ENCODE measurements at places on chromosomes 1 and 21.

- DNase-seq = no peak
Observed at GRCh38 chr21:42299324-42300044, 15.7 kb downstream of the TFF3 start.

- no peak for DNase-seq
Observed at GRCh38 chr21:38768471-38769063, 37.2 kb upstream of the ETS2 start.

- no peak for DNase-seq
Observed at GRCh38 chr1:66468722-66469121, 65.2 kb upstream of the SGIP1 start.

- DNase-seq = no peak
Observed at GRCh38 chr21:38850277-38850951, 44.7 kb downstream of the ETS2 start.

DNA sequence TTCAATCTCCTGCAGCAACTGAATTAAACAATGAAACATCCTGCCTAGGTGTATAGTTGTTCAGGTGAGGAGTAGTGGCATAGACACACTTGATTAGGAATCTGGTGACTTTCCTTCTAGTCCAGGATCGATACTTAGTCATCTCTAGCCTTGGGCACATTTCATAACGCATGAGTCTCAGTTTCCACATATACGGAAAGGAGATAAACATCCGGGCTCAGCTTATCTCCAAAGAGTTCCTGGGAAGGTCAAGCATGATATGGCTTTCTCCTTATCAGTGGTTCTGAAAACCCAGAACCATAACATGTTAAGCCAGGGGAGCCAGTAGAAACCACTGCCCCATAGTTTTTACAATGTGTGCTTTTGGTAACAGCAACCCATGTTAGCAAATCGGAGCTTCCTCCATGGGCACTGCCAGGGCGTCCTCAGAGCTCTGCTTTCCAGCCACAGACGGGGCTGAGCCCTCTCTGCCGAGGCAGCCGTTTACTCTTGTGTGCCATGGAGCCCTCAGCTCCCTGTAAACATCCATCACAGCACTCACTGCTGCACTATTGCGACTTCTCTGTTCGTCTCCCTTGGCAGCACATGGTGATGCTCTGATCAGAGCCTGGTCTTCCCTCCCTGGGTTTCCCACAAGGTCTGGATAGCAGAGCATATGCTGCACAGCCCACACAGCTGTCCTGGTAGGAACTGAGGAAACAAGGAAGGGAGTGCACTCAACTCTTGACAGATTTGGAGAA is 34.6 kb downstream of the RUNX1 start:
- no peak for DNase-seq

- DNase-seq = no peak
Observed at GRCh38 chr1:24048205-24048869, 63.6 kb downstream of the MYOM3 start.

DNA sequence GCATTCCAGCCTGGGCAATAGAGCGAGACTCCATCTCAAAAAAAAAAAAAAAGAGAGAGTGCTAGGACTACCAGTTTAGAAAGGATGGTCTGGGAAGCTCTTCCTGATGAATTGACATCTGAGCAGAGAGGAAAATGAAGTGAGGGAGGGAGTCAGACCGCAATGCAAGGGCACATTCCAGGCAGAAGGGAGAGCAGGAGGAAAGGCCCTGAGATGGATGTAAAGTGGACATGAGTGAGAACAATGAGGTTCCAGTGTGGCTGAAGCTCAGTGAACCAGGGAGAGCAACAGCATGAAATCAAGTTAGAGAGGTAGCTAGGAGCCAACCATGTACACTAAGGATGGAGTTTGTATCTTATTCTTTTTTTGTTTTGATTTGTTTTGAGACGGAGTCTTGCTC is 55.9 kb upstream of the SPOCD1 start:
- no peak for DNase-seq

DNA sequence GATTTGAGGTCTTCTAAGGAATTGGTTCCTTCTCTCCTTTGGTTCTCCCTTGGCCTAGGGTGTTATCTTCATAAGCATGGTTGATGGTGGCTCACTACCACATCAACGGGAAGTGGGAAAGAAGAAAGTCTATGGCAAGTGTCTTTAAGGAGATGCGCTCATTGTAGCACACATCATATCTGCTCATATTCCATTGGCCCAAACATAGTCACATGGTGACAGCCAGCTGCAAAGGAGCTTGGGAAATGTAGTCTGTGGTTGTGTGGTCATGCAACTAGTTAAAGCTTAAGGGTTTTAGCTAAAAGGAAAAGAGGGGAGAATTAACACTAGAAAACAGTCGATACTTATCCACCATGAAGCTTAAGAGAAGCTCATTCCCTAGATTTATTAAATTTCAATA is 11.4 kb upstream of the MRPS6 start:
- DNase-seq = no peak

DNA sequence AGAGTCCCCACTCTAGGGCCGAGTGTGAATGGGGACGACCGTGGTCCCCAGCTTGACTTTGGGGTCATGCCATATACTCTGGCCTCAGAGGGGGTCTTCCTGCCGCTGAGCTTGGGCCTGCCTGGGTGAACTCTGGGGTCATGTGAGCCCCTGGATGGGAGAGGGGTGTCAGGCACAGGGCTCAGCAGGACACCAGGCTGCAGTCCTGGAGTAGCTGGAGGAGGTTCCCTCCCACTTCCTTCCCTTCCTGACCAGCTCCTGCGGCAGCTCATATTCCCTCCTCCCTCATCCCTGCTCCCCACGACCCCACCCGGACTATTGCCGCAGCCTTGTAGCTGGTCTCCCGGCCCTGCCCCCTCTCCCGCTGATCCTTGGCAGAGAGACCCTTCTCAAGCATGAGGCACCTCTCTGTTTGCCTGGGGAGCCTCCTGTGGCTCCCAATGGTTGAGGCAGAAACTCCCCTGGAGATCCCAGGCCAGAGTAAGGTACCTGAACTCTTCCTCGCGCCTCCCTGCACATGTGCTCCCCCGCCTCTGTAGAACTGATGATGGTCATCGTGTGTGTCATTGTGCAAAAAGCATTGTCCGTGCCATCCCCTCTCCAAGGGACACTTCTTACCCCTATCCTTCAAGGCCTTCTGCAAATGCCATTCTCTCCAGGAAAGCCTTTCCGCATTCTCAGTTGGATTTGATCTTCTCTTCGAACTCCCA is 1.8 kb downstream of the TNFRSF1B start:
- DNase-seq = no peak

DNA sequence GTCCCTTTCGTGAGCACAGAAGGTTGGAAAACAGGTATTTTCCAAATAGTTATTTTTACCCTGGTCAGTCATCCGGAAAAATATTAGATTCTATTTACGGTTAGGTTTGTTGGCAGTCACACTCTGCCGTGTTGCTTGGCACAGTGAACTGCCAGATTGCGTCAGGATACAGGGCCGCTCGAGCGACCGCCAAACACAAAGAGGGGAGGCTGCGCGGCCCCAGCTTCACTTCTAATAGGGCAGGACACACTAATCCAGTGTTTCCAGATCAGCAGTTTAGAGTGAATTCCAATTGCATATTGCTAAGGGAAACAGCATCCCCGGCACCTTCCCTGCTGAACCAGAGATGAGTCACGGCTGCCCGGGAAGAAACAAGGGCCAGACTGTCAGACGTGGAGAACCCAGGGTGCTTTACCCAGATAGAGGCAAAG is 22.9 kb downstream of the UMODL1 start:
- DNase-seq = no peak

- DNase-seq = no peak
Observed at GRCh38 chr1:170240409-170240808, 94.7 kb downstream of the NTMT2 start.

- DNase-seq = no peak
Observed at GRCh38 chr1:105122041-105122440, 1372.3 kb downstream of the AMY1C start.
